ENCODE measurements at places on chromosomes 5 and 9.

GRCh38 chr9:89477384-89477783 lies 20.5 kb downstream of the SEMA4D start:
- no peak for DNase-seq

DNA sequence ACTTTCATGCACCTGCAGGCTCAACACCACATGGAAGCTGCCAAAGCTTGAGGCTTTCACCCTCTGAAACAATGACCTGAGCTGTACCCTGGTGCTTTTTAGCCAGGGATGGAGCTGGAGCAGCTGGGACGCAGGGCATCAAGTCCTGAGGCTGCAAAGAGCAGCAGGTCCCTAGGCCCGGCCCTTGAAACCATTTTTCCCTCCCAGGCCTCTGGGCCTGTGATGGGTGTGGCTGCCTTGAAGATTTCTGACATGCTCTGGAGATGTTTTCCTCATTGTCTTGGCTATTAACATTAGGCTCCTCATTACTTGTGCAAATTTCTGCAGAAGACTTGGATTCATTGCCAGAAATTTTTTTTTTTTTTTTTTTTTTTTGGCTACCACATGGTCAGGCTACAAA lies 30.3 kb upstream of the GHR start:
- no peak for DNase-seq

DNA sequence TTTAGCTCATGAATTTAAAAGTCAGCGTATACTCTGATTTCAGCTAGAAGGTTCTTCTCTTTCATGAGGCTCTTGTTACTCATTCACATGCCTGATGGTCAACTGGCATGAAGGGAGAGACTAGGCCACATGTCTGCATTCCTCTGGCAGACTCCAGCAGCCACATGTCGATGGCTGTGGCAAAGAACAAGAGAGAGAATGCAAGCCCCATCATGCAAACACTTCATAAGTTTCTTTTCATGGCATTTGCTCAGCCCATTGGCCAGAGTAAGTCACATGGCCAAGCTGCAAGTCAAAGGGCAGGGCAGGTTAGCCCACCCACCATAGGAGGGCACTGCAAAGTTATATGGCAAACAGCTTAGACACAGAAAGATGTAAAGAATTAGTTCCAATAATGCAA lies 5.4 kb downstream of the KCNV2 start:
- DNase-seq, result no peak

DNA sequence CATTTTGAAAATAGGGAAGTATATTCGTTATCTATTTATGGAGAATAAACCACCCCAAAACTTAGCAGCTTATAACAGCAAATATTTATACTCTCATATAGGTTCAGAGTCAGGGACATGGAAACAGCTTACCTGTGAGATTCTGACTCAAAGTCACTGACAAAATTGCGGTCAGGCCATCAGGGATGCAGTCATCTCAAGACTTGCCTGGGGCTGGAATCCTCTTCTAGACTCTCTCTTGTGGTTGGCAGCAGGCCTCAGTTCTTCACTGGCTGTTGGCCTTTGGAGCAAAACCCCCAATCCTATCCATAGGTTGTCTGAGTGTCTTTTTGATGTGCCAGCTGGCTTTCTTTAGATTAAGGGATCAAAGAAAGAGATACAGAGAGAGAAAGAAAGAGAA lies 275.6 kb downstream of the SEC61B start:
- no peak for DNase-seq

DNA sequence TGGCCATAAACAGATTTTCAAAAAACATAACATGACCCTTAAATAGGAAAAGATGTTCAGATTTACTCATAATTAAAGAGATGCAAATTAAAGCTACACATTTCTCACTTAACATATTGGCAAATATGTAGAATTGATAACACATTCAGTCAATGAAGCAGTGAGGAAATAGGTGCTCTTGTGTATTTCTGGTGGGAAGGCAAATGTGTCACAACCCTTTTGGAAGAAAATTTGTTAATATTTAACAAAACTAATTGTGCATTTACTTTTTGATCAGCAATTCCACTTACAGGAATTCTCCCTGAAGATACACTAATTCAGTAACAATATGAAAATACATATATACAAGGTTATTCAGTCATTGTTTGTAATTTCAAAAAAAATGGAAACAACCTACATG lies 68.1 kb downstream of the FBXW11 start:
- no peak for DNase-seq

- DNase-seq, result no peak
These were observed 14.7 kb downstream of the MTMR12 start for GRCh38 chr5:32298059-32298415.

- DNase-seq, result no peak
These were observed 5.2 kb upstream of the ARRDC3 start for GRCh38 chr5:91388362-91388761.

DNA sequence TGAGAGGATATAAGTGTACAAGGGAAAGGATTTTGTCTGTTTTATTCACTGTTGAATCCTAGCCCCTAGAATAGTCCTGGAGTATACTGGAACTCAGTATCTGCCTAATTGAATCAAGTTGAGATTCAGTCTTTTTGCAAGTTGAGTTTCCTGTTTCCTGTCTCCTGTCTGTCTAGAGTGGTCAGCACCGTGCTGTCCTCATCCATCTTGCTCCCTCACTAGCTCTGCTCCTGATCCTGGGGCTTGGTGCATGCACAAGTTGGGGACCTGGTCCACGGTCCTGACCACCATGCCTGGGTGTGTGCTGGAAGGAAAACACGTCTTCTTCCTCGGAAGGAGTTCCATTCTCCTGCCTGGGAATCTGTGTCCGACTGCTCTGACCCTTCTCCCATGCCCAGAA lies 3.2 kb downstream of the IL5 start:
- no peak for DNase-seq

- DNase-seq, result no peak
These were observed 173.5 kb downstream of the SLC12A2 start for GRCh38 chr5:128257076-128257475.

DNA sequence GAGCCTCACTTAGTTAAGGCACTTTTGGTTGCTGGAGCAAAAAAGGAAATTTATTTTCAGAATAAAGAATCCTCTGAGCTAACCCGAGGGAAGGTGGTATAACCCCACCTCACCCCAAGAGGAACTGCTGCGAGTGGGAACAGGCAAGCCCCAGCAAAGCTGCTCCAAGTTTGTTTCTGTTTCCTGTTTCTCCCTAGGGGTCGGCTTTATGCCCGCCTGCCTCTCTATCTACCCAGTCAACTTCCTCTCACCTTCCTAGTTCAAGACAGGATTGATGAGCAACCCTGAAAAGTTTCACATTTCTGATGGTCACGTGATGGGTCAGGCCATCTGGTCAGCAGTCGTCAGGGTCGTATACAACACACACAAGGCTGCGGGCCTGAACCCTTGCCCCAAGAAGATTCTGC lies 31.1 kb downstream of the TRIO start:
- DNase-seq, result no peak

- DNase-seq, result no peak
These were observed 387.5 kb downstream of the PLK2 start for GRCh38 chr5:58072300-58072965.

GRCh38 chr5:108653201-108653600 lies 94.5 kb upstream of the FER start:
- DNase-seq, result no peak

- DNase-seq, result no peak
These were observed 502.5 kb downstream of the RASEF start for GRCh38 chr9:82560457-82560904.

DNA sequence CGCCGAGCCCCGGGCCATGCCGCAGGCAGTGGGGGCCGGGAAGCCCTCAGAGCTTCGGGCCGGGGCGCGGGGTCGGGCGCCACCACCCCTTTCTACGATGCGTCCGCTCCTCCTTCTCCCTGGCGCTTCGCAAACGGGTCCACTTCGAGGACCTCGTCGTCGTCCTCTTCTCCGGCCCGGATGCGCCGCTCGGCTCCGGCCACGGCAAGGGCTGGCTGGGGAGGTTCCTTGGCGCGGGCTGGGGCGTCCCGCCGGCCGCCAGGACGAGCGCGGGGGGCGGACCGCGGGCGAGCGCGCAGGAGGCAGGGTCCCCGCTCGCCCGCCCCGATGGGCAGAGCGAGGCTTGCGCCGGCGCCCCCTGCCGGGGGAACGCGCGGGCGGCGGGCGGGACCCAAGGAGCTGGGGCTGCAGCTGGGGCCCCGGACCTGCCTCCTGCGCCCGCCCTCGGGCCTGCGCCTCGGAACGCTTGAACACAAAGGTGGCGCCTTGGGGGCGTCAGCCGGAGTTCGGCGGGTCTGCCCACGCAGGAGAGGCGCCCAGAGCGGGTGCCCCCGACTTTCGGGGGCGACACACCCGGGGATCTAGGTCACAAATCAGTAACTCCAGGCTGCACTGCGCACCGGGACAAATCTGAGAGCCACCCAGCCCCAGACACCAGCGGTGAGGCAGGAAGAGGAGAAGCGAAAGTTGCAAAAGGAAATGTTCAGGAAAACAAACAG lies at the start of gene ROR2:
TSS of gene ROR2 (minus strand) at position 283 of the 719 bp plus-strand sequence.
- DNase-seq, result no peak

- no peak for DNase-seq
These were observed 16.1 kb downstream of the BASP1 start for GRCh38 chr5:17233488-17233887.

DNA sequence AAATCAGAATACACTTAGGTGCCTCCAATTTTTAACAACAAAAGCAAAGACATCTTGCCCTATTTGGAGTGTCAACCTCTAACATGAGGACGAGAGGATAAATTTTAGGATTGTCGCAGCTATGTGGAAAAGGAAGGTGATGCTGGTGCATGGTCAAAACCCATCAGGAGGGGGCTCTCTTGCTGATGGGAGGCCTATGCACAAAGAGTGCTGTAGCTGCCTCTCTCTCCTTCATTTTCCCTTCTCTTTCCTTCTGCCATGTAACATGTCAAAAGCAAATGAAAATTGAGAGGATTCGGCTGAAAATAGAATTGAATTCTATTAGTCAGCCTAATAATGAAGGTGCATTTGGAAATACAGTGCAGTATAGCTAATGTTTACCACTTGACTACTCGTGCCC lies 578.7 kb upstream of the ZNF462 start:
- no peak for DNase-seq

DNA sequence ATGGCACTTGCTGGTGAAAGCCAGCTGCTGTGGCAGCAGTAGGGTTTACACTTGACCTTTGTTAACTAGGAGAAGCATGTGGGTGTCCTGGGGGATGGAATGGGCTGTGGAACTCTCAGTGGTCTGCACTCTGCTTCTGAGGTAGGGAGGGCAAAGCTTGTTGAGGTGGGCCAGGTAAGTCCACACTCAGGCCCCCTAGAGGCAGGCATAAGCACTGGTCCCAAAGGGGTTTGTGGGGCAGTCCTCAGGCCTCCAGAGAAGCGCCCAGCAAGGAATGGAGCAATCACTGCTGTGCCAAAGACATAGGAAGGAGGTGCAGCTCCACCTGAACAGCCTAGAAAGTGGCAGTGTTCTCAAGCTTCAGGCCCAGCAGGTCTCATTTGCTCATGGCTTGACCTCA lies 34.7 kb downstream of the INSL4 start:
- DNase-seq, result no peak

DNA sequence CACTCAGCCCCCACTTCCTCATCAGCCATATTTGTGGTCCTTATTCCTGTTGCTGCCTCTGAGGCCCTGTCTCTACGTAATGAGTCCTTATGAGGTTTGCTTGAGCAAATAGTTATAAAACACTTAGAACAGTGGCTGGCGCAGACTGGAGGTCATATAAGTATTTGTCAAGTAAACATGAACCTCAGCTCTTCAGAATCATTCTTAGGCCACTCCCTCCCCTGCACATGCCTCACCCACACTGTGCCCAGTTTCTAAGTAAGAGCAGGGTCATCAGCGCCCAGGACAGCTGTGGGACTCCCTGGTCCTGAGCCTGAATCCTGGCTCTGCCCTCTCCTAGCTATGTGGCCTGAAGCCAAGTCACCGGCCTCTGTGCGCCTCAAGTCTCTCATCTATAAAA lies 4.0 kb downstream of the ST6GALNAC4 start:
- no peak for DNase-seq

DNA sequence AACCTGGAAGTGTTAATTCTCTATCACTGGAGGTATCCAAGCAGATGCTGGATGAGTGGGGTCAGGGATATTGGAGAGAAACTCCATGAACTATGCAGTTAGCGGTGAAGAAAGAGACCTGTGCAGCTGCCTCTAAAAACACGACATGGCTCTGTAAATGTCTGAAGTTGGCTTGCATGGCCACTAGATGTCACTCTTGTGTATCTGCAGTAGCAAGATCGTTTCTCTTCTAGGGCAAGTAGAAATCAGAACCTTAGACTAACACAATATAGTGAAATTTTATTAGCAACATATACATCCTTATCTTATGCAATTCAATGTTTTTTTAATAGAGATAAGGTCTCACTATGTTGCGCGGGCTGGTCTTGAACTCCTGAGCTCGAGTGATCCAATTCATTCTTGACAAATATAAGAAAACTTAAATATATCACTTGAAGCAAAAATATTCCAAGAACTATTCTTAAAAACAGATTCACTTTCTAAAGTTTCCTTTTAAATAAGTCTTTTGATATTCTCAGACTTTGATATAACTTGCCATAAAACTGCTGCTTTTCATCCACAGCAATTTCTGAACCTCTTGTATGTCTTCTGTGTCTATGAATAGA lies 2.9 kb downstream of the OR2S2 start:
- DNase-seq, result no peak

DNA sequence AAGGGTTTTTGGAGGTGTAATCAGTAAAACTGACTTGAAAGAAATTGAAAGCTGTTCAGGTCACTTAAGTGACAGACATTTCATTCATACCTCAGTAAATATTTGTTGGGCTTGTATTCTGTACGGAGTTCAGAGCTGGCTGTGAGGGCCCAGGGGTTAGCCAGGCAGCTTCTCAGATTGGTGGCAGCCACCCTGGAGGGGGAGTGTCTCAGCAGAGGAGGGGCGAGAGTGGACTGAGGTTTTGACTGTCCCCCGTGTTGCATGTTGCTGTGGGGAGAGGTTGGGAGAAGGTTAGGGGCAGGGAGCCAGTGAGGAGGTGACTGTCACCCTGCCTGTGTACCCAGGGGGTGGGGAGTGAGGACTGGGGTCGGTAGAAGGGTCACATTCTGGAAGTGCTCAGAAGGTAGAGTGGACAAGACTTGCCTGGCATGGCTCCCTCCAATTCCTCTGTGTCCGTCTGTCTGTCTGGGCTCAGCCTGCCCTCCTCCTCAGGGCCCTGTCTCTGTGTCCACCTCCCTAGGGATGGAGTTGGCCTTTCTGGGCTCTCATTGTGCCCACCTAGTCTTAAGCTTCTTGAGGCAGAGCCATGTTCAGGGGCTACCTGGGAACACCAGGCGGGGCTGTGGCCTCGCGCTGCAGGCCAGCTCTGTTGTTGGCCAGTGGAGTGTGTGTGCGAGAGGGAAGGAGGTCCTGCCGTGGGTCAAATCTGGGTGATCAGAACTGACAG lies 4.4 kb downstream of the PHF2 start:
- DNase-seq, result no peak

- DNase-seq, result no peak
These were observed 62.6 kb upstream of the C6 start for GRCh38 chr5:41275813-41276512.

- DNase-seq, result no peak
These were observed 55.5 kb upstream of the DMRT1 start for GRCh38 chr9:785997-786396.
